Lower leg skin (tissue), 4 donors: ENCODE measurements at places on chromosomes 2 and 18. TPM values are rescaled to one million over a fixed set of nuclear protein-coding genes. Genes with fewer than 3 reads are reported as not detected.
A peak's percentile ranks its signal among the peaks of the same experiment; 100 is the strongest.

DNA sequence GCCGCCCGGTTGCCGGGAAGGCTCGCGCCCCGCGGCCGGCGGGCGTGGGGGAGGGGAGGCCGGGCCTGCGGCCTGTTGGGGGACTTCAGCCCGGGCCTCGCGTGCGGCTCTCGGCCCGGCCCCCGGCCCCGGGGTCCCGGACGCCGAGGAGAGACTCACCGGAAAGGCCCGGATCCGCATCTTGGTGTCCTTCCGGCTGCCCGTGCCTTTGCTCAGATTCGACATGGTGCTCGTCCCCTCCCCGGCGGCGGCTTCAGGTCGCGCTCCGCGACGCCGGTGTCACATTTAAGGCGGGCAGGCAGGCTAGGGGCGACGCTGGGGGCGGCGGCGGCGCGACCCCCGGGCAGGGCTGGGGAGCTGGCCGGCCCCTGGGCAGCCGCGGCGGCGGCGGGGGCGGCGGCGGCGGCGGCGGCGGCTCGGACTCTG, 365 bp downstream of the CUL3 start:
- peak; percentile 40 for DNase-seq

- DNase-seq = no peak
Observed at GRCh38 chr2:145592361-145592760, 1072.4 kb upstream of the ZEB2 start.

DNA sequence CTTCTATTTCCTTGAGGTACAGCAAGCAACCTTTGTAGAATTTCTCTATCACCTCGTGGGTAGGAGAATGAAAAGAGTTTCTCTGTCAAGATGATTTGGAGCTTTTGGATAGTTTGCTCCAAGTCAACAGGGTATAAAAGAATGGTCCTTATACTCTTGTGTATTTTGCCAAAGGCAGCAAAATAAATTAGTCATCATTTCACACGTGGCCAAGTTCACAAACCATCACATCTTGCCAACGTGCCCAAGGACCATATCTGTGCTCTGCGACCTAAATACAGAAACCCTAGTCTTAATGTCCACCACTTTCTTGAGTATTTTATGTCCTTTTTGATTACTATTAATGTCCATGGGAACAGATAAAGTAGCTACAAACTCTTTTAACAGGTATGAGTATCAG, 262.9 kb downstream of the AFF3 start:
- DNase-seq = no peak

Gene MZT2B
- 150 TPM for total RNA-seq

DNA sequence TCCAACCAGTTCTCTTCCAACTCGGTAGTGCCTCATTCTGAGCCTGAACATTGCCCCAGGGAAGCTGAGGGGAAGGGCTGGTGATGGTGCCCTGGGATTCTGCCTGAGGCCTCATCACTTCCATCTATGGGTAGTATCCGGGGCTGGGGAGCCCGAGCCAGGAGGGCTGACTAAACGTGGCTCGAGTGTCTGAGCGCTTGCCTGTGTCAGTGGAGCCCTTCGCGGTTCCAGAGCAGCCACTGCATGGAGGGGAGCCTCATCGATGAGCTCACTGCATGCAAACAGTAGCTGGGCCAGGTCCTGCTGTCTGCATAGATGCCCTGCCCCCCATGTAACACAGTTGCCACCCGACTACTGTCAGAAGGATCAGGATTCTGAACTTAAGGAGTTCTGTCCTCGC, 129.3 kb downstream of the GLI2 start:
- no peak for DNase-seq

GRCh38 chr2:234496055-234496834, 636 bp downstream of the ARL4C start:
- DNase-seq = peak; percentile 32

DNA sequence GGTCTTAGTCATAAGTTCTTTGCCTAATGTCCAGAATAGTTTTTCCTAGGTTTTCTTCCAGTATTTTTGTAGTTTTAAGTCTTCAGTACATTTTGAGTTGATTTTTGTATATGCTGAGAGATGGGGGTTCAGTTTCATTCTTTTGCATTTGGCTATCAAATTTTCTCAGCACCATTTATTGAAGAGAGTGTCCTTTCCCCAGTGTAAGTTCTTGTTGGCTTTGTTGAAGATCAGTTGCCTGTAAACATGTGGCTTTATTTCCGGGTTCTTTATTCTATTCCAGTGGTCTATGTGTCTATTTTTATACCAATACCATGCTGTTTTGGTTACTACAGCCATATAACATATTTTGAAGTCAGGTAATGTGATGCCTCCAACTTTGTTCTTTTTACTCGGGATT, 87.5 kb upstream of the MYCN start:
- no peak for DNase-seq

Gene PROC
- total RNA-seq = not detected

Gene PRKAG3
- total RNA-seq = 0.32 TPM

Gene ACTG2
- total RNA-seq = 4.9 TPM

- DNase-seq = no peak
Observed at GRCh38 chr18:37408676-37409265, 156.8 kb downstream of the CELF4 start.

Gene TMEM178A
- total RNA-seq = 1.4 TPM

Gene CRYBA2
- total RNA-seq = not detected

GRCh38 chr2:96153291-96153713, 8.1 kb upstream of the DUSP2 start:
- DNase-seq = no peak

Gene MYO1B
- total RNA-seq = 27.6 TPM

DNA sequence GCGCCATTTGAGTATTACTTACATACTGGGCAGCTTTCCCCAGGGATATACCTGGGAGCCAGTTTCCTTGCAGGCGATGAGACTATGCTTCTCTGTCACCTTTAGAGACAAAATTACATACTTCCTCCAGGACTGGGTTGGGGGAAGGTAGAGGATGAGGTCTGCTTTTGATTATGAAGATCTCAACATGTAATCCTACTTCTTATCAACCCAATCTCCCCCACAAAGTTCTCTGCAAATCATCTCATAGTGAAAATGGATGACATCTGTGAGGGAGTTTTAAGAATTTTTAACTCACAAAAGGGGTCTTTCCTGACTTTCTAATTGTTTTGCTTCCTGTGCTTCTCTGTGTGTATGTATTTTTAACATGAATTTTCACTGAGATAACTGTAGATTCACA, 81.9 kb downstream of the TMEM131 start:
- DNase-seq = no peak

DNA sequence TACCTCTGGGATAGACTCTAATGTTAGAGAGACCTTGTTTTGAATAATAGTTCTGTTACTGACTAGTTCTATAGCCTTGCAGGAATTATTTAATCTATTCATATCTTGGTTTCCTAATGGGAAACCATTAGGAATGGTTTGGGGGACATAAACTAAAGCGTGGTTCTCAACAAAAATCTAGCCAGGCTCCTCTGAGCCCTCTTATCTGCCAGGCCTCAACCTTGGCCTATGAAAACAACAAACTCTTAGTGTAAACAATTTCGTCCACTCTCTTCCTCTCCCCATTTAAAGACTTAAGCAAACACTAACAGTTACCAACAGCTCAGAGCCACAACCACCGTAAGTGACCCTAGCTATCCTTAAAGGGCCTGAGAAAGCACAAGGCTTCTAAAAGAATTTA, 10.6 kb upstream of the NBAS start:
- no peak for DNase-seq
